Stimulated activated CD8-positive, alpha-beta memory T cell treated with anti-CD3 and anti-CD28 coated beads, Interleukin-4, amount 100 ng/mL, for 1 hour (primary cell): ENCODE measurements at places on chromosomes 2 and 18.

- no peak for DNase-seq
Measured at GRCh38 chr2:134324430-134324829, 70.6 kb downstream of the MGAT5 start.

DNA sequence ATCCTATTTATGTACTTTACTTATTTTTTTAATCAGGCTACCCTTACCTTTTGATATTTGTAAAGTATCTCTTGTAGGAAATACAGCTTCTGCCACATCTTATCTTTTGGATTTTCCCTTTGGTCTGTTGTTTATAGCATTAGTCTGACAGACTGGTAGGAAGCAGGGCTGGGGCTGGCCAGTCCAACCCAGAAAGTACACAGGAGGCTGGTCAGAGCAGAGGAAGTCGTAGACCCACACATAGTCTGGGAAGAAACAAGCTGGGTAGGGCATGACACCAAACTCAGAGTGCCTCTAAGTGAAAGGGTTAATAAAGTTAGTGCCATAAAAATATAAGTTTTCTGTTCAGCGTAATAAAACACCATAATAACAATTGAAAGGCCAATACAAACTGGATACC, 51.7 kb downstream of the BOLA3 start:
- DNase-seq, result no peak

DNA sequence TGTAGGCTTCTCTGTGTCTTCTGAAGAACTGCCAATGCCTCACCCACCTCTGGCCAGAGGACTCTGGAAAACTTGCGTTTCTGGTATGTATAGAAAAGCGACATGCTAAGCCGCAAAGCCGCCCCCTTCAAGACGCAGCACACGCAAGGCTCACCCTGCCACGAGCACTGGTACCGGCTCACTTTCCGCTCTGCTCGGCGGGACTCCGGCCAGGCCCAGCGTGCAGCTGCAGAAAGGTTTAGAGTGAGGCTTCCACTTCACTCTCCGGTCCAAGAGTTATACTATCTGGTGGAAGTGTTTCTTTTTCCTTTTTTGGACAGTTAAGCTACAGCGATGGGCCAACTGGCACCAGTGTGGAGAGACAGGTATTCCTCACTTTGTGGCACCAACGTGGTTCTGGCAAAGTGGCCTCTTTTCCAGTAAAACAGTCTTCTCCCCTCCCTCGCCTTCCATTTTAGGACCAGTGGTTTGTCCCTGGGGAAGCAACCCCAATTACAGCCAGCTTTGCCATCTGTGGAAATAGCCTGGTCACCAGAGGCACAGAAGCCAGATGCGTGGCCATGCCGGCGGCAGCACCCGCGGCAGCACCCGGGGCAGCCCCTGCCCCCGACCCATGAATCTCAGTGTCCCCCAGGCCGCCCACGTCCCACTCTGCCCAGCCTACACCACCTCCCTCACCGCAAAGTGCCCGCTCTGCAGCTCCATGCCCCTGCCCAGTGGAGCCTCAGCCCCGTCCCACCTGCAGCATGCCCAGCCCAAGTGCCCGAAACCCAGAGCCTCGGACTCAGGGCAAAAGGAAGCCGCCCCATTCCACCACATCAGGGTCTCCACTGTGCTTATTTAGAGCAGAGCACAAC, 91.6 kb upstream of the CTDP1 start:
- no peak for DNase-seq

DNA sequence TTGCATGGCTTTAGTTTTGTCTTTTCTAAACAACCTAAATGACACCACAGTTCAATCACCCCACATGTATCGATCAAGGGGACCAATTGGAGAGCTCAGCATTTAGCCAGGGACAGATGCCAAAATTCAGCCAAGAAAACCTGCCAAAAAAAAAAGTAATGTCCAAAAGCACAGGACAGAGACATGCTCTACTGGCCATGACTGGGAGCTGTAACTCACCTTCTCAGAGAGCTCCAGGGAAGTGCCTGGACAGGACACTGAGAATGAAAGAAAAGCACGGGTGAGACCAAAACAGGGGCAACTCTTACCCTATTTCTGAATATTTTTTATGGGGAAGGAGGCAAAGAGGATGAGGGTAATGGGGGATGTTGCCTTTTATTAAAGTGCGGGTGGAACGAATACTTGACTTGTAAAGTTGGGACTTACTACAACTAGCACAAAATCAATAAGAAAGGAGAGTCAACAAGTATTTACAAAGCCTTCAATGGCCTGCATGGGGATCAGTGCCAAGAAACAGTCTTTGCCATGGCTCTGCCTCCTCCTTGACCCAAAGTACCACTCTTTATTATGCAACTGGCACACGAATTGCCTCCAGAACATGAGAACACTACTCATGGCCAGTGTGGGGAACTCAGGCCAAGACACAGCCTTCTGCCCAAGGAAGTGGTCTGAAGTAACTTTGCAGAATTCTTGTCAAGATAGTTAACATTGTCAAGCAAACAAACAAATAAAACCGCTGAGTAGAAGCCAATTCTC, 72.9 kb upstream of the HK2 start:
- DNase-seq, result no peak

DNA sequence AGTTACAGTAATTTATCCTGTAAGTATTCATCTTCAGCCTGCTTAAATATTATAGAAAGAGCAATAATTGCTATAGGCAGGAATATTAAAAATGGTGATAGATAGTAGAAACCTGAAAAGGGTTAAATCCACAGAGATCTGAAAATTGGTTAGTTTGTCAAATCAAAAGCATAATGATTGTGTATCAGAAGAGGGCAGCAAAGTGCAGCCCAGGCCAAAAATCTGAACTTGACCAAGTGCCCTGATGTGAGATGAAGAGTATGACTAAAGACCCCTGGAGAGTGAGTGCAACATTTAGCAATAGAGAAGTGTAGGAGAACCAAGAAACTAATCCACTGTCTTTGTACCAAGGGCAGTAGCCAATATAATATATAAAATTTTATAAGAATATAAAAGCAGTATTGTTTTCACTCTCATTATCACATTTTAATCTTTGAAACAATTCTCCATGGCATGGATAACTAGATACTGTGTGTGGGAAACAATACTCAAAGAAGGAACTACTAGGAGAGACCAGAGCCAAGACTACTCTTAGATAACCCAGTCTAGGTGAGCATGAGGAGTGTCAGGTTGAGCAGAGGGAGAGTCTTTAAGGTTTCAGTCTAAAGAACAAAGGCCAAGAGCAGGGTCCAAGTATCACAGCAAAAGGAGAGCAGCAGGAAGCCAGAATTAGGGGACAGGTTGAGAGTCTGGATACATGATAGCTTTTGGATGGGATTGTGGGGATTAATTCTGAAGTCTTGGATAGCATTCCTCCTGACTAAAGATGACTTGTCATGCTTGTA, 148.7 kb downstream of the CALCRL start:
- DNase-seq, result no peak

DNA sequence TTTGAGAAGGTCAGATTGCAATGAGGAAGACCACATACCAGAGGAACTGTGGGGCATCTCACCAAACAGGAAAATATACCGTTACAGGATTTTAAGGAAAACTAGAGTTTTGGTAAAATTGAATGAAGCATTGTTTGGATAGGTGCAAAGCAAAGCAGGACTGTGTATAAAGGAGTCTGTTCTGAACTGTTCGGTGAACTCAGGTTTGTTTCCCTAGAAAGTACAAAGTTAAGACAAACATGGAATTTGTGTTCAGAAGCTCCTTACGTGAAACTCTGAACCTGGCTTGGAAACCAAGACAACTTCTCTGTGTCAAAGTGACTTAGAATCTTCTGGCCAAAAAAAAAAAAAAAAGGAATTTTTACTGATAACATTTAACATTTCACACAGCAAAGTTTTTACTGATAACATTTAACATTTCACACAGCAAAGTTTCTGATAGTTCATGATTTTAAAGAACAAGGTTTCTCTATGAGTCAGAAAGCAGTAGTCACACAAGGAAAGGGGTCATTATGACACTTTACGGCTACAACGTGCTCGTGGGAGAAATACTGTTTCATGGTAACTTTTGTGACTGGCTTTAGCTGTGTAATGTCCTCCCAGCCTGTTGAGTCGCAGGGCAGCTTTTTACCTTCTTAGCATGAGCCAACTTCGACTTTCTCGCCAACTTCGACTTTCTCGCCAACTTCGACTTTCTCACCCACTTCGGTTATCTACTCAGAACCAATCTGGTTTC, 21.2 kb upstream of the TET3 start:
- DNase-seq, result no peak

DNA sequence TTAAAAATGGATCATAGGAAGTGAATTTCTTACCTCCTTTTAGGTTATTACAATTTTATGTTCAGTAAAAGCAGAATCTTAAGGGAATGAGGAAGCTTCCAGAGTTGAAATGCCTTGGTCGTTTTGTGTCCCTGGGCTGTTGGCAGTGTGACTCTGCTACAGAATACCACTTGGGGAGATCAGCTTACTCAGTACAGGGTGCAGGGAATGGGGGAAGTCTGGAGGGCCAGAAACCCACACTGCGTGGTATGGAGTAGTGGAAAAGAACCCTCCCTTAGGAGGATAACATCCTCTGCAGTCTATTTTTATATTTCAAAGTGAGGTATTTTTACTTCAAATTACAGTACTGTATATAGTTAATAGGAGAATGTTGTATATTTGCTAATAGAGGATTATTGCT, 51.1 kb downstream of the R3HDM1 start:
- no peak for DNase-seq

DNA sequence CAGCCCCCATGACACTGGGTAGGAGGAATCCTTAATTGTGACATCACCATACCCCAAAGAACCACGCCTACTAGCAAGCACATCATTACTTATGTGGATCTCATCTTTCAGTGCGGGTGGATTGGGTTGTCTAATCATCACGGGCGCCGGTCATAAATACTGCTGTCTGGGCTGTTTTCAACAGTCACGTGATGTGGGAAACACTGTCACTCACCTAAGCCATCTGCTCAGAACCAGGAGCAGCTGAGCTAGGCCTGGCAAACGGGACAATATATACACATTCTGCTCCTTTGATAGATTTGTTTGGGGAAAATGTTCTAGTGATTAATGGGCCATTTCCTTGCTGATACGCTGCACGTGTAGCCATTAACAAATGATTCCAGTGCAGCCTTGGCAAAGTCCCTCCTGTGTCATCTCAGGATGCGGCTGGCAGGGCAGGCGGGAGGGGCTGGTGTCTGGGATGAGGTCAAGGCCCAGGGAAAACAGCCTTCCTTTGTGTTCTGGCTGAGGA, 145.9 kb upstream of the COPS8 start:
- no peak for DNase-seq

DNA sequence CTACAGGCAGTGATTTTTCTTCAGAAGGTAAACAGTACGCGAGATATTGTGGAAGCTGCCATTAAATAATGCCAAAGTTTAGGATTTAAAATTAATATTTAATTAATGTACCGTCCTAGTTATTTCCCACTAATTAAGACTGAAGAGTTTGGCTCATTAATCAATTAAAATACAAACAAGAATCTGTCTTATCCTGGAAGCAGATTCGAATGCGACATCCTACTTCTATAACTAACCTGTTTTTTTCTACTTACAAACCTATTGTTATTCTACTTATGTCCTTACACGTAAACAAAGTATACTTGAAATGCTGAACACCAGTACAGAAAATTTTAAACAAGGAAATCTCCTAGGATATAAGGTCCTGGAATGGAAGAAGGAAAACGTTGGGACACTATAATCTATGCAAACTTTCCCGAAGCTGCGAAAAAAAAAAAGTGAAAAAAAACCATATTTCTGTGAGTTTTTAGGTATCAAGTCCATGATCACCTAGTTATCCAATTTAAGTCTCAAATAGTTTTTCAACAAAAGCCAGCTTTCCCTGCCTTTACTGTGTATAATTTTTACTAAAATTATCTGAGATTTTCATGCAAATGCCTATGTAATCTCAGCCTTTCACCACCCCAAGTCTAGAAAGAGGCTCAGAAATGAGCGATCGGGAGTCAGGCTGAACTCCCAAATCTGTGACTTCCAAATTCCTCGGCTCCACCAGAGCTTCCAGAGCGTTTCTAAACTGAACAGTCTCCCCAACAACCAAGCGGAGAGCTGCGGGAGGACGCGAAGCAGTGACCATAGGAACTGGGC, 1.2 kb upstream of the C2orf15 start:
- no peak for DNase-seq

GRCh38 chr2:159086342-159086741, 117.9 kb downstream of the TANC1 start:
- no peak for DNase-seq

DNA sequence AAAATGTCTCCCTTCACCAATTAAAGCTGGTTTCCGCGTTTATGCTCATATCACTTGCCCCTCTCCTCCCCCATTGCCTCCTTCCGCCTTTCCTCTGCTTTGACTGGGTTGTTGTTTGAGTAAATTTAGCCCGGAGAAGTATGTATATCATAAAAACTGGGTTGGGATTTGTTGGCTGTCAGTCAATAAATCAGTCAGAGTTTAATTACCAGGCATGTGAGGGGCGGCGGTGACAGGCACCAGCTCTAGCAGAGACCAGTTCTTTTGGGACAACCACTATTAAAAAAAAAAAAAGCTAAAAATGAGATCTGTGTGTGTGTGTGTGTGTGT, 382.4 kb upstream of the SMIM21 start:
- no peak for DNase-seq

DNA sequence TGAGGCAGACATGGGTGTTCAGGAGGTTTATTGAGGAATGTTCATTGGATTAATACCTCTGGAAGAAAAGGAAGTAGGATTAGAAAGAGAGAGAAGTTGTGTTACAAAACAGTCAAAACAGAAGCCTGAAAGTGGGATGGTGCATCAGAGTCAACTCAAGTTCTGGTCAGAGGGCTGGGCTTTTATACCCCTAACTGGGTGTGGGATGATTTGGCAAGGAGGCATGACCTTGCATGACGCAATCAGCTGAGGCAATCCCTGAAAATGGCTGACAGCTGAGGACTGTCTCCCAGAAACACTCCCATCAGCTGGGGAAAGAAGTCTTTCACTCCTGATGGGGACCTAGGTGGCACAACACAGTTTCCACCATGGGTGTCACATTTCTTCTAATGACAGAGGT, 818.2 kb downstream of the SATB2 start:
- no peak for DNase-seq

GRCh38 chr18:57925706-57926105, 118.3 kb upstream of the NEDD4L start:
- no peak for DNase-seq

DNA sequence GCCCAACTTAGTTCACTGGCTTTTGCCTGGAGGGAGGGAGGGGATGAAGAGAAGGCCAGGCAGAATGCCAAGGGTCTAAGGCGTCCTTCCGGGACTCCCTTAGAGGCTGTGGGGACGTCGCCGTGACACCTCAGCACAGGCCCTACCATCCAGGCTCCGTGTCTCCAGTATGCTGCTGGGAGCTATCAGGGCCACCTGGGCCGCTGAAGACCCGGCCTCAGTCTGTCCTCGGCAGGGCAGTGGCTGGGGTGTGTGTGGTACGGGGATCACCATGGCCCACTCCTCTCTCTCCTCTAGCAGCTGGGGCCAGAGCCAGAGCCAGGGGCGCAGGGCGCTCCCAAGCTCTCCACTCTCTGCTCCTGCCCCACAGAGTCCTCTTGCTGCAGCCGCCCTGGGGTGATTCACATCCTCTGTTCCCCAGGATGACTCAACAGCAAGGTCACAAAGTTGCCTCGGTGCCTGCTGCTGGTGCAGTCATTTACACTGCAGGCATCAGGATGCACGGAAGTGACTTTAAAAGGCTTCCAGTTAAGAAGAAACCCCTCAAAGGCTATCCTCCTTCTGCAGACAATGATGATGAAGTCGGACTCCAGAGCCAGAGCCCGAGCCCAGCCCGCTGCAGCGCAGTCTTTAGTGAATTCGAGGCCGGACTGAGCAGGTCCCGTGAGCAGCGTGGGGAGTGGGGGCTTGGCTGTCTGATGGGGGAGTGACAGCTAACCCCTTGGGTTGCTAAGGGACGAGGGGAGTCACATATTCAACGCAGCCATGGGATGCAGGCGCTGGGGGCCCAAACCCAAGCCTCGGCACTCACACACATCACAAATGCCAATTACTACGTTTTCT, 31.9 kb downstream of the SNORC start:
- DNase-seq, result no peak

- no peak for DNase-seq
Measured at GRCh38 chr2:39217192-39217550, 26.6 kb downstream of the CDKL4 start.
